ENCODE measurements at places on chromosomes 7 and 10.

DNA sequence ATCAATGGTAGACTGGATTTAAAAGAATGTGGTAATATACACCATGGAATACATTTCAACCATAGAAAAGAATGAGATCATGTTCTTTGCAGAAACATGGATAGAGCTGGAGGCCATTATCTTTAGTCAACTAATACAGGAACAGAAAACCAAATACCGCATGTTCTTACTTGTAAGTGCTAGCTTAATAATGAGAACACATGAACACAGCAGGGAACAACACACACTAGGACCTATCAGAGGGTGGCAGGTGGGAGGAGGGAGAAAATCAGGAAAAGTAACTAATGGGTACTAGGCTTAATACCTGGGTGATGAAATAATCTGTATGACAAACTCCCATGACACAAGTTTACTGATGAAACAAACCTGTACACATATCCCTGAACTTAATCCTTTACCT lies 1435.2 kb downstream of the REEP3 start:
- no peak for DNase-seq

DNA sequence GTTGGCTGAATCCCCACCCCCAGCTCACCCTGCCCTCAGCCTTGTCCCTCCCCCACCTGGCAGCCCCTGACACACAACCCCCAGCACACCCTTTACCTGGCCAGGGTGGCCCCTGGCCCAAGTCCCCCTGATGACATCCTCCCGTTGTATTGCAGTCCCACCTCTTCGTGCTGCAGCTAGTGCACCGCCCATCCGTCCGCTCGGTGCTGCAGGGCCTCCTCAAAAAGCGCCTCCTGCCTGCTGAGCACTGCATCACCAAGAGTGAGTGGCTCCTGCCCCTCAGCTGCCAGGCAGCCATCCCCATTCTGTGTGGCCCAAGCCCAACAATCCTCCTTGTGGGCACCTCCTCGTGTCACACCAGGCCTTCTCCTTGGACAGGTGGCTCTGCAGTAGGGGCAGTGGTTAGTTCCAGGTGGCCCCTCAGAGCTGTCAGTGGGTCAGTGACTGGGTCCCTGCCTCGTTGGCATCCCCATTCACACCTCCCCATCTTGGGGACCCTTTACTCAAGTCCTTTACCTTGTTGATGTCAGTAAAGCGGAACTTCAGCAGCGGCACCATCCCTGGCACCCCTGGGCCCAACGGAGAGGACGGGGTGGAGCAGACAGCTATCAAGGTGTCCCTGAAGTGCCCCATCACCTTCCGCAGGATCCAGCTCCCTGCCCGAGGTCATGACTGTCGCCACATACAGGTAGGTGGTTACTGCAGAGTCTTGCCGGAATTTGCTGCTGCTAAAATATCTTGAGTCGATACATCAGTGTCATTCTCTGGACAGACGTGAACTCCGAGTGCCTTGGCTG lies 14.3 kb downstream of the ZMIZ2 start:
- no peak for DNase-seq

DNA sequence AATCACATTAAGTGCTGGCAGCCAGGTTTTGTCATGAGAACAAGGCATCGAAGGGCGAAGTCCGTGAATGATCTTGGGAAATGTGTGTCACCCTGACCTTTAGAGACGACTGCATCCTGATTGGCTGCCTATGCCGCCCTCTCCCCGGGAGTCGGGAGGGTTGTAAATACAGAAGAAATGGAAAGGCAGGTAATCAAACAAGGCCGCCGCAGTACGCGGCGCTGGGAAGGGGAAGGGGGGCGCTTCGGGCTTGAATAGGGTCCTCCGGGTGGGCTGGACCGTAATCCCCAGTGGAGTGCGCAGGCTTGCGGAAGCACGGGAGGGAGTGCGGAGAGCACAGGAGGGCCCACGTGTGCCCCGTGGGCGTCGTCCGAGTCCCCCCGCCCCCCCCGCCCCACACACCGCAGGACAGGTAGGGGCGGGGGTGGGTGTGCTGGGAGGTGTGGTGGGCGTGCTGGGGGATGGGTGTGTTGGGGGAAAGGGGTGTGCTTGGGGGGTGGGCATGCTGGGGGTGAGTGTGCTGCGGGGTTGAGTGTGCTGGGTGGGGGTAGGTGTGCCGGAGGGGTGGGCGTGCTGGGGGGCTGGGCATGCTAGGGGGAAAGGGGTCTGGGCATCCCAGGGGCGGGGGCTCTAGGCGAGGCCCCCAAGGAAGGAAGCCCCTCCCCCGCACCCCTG lies 169.4 kb downstream of the ARHGAP12 start:
- DNase-seq, result no peak

- DNase-seq, result no peak
Observed at GRCh38 chr7:53048638-53049037, 13.2 kb downstream of the POM121L12 start.
